ENCODE measurements at places on chromosomes 6 and 20. TPM values are rescaled to one million over a fixed set of nuclear protein-coding genes. Genes with fewer than 3 reads are reported as not detected.

The SSTR4 gene
- total RNA-seq = not detected

GRCh38 chr20:45948261-45948733 is 13.8 kb downstream of the PCIF1 start:
- DNase-seq = no peak

DNA sequence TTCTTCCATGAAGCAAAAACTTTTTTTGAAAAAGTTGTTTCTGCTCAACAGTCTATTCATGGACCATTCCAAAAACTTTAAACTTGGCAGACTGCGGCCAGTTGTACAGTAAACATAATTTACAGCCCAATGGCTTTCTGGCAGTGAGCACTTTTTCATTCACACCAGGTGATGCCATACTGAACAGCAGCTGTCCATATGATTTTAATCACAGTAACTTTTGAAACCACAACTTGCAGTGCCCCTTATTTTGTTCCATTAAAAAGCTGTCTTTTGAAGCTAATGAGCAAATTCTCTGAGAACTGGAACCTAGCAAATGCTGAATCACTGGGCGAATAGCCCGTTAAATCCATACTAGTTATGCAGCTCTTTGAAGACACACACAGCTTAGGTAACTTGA is 576.6 kb downstream of the PTPRT start:
- DNase-seq = no peak

DNA sequence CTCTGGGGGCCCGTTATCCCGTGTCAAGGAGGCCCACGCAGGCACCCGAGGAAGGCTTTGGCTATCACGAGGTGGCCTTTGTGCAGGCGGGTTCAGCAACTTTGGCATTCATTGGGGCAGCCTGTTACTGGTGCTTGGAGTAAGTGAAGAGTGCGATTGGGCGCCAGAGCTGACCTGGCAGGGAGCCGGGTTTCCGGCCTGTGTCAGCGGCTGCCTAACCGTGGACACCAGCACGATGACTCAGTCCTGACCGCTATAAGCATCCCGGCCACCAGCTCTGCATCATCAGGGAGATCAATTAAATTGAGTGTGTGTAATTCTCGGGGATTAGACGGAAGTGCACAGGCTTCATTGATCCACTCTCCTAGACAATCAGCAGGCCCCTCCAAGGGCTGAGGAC is 45.9 kb downstream of the CDH4 start:
- no peak for DNase-seq

DNA sequence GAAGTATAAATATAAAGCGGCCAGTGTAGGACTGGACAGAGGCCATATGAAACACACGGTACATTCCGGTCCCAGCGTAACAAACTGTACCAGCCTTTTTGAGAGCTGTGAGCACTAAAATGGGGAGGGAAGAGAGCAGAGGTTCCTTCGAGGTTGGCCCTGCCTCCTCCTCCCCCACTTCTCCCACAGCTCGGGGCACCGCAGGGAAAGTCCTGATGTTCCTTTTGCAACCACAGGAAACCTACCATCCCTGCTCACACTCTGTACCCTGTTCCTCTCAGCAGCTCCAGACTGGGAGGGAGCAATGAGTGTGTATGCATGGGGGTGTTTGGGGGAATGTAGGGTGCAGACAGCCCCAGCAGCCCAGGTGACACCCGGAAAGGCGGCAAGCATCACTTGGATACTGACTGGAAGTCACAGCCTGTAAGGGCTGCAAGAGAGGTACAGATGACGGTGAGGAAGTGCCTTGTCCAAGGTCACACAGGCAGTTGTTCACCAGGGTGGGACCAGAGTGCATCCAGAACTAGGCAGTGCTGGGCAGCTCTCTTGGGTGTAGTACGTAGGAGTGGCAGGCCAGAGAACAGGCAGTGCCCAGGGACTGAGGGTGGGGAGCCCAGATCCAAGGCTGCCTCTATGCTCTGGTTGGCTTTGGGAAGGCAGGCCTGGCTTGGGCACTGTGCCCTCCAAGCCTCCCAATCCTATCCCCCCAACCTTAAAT is 11.0 kb upstream of the ARMC12 start:
- peak; percentile 78 for DNase-seq
